ENCODE measurements at places on chromosomes 5 and 9. TPM values are rescaled to one million over a fixed set of nuclear protein-coding genes. Genes with fewer than 3 reads are reported as not detected.

Gene PTGR1
- 9.4 TPM for total RNA-seq

Gene MOCS2
- 25.7 TPM for total RNA-seq

Gene TMEFF1
- not detected for total RNA-seq

Gene PTGES
- 2.2 TPM for total RNA-seq

DNA sequence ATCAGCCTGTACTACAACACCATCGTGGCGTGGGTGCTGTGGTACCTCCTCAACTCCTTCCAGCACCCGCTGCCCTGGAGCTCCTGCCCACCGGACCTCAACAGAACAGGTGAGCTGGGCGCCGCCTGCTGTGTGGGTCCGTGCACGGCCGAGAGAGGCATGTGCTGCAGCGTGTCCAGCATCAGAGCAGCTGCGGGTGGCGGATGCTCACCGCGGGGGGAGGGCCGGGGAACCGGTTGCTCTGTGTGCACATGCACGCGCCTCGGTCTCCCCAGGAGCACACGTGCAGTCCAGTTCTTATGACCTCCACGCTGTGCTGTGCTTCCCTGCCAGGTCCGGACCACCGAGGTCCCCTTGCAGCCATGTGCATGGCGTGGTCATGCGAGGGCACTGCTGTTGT, 7.6 kb downstream of the SLC6A18 start:
- DNase-seq, result no peak

DNA sequence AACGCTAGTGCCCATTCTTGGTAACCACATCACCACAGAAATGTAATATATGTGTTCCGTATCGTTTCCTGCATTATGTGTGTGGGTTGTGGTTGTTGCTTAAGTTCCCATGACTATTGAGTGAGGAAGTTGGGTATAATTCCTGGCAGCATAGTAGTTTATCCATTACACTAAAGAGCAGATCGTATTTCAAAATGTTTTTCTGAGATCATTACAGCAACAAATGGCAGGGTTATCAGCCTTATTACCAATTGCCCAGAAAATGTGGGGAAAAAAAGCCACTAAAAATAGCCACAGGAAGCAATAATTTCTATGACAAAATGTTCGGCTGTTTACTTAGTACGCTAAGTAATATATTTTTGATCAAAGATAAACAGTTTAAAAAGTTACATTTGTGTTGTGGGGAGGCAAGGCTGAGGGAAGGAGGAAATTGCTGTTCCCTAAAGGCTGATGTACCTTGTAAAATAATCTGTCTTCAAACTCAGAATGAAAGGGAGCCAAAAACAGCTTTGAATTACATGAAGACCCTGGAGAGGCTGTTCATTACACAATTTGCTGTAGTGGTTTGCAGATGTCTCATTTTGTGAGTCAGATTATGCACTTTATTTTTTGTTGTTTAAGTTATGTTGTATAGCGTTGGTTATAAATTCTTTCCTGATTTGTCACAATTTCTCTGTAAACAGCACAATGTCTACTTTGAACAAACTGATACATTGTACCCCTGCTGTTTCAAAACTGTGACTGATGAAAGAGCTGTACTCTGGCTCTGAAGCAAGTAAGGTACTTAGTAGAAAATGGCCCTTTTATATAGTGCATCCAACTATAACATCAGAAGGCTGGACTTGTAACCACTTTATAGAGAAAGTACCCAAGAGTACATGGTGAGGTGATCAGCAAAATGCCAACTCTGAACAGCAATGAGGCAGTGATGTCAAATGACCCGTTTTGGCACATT, 1028.5 kb downstream of the NR2F1-AS1 start:
- DNase-seq, result no peak

- no peak for DNase-seq
Observed at GRCh38 chr5:41788941-41789368, 81.3 kb downstream of the OXCT1 start.

- DNase-seq, result no peak
Observed at GRCh38 chr9:105760053-105760452, 65.7 kb downstream of the TMEM38B start.

DNA sequence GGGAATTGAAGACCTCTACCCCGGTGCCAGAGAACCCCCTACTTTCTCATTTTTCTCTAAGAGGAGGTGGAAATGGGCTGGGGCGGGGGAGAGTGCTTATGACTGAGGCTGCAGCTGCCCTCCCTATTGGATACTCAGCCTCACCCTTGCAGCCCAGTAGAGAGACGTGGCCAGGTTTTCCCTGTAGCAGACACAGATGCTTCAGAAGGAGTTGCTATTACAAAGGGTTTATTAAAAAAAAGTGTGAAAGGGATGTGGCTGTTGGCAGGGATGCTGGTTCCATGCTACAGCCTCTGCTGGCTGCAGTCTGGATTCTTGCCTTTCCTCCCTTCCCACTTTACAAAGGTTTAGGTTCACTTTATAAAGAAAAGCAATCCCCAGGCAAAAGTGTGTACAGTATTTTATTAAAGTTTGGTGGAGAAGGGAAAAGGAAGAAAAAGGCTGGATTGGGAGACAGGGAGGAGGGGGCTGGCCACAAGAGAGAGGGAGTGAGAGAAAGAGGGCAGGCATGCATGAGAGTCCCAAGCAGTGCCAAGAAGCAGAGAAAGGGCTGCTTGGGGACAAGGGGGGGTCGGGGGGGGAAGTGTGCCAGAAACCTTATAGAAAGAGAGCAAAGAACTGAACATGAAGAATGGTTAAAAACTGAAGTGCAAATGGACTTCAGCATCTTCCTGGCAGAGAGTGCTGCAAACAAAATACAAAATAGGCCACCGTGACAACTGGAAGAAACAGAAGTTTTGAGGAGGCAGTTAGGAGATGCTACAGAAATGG, 29.5 kb upstream of the NFIB start:
- DNase-seq, result no peak

DNA sequence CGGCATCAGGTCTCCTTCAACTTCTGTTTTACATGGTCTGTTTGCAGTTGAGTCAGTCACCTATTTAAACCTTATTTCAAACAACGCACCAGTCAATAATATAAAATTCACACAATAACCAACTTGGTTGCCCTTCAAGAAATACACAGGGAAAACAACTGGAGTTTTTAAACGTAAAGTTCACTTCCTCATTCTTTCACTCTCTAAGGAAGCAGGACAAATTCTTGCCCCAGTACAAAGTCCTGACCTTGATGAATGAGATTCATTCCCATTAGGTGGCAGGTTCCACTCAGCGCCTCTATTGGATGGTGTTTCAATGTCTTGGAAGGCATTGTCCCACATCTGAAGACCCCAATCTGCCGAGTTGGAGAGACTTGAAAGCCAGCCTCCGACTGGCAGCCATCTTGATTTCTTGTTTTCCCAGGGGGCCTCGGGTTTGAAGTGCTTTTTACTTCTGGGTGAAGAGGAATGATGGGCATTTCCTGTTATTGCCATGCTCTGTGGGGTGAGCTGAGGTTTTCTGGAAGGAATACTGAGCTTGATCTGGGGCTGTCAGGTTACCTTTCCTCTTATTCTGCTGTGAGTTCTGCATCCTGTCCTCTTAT, 105.0 kb downstream of the ACER2 start:
- DNase-seq, result no peak

GRCh38 chr9:89137542-89138462, 40.8 kb downstream of the SHC3 start:
- no peak for DNase-seq

GRCh38 chr5:159331093-159331973, 1.0 kb upstream of the IL12B start:
- DNase-seq, result peak; percentile 93

DNA sequence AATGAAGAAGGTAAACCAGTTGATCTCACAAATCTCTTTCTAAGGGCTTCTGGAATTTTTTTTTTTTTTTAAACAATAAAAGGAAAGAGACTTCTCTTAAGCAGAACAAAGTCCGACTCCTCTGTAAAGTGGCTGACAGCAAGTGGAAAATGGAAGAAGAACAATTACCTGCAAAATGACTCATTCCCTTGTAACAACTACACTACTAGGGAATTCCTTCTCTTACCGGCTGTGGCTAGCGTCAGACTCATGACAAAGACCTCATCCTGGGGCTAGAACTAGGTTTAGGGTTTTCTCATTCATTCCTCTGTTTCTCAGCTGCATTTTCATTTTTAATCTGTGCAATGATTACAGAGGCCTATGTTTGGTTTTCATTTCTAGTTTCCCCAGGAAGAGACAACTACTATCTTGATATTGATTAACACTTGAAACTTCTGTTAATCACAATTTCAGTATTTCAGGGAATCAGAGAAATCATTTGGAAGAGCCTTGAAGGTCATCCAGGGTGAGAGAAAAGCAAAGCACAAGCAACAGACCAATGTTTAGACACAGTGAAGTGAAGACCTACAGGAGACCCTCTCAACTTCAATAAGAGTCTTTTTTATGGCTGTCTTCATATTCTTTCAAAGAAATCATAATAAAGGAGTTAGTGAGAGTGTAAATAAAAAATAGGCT, 437.9 kb downstream of the RAB3C start:
- no peak for DNase-seq

DNA sequence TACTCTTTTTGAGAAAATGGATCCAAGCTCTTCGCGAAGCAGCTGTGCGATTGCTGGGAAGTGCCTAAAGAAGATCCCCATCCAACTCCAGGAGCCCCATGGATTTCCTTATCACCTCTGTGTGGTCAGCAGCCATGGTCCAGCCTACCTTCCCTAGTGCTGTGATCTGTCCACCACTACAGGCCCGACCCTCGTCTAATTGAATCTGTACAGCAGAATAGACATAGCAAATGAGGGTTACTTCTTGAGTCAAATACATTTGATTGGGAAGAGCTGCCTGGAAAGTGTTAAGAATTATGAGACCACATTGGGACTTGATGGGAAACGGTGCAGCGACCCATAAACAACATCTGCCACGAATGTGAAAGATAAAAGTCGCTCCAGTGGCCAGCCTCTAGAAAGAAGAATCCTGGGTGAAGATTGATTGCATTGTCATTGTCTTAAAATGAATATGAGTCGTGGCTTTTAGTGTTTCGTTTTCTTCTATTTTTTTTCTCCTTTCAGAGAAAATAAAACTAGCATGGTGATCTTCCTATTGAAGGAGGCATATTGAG, 118.4 kb downstream of the PAM start:
- DNase-seq, result no peak

GRCh38 chr5:6759401-6759800, 46.2 kb downstream of the TENT4A start:
- DNase-seq, result no peak
